Jurkat, Clone E6-1 (cell line): ENCODE measurements at places on chromosomes 7 and 10.

DNA sequence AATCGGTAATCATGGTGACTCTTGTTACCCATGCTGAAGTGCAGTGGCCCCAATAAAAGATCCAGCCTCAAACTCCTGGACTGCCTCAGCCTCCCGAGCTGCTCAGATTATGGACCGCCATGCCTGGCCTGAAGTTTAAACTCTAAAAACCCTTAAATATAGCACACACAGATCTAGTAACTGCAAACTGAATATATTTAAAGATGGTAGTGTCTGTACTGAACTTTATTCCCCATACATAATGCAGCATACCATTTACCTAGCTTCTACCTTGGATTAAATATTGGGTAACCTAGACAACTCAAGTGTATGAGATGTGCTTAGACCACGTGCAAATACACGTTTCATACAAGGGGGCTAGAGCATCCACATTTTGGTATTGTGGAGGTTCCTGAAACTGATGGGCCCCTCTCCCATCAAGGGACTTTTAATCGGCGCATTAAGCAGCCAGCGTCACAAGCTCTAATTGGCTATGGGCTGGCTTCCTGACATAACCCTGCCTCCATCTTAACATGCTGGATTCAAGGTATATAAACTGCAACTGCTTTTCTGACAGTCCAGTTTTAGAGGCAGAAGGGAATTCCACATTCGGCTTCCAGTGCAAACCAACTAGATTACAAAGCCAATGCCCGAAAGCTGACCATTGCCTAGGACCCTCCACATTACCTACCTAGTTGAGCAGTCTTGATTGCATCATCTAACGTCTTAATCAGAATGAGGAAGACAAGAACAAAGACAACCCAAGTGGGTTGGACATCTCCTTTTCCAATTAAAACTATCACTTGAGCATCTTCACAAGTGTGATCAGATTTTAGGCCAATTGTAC is 13.0 kb downstream of the HNRNPA2B1 start:
- no peak for DNase-seq

- DNase-seq: peak; percentile 65
Measured at GRCh38 chr10:6958254-6958653, 378.2 kb upstream of the PRKCQ start.

DNA sequence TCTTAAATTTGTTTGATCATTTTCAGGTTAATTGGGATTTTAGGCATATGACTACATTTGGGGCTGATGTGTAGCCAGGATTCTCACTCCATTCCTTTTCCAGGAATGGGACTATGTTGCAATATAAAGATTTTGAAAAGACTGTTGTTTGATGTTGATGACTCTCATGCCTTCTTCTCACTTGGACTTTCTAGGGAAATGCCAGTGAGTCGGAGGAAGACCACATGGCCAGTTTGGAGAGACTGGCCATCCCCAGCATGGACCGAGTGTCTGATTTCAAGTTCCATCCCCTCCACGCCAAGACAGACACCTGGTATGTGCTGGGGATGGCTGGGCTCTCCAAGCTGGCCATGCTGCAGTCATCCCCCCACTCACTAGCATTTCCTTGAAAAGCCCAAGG is 5.5 kb downstream of the IGFBP3 start:
- DNase-seq: no peak

DNA sequence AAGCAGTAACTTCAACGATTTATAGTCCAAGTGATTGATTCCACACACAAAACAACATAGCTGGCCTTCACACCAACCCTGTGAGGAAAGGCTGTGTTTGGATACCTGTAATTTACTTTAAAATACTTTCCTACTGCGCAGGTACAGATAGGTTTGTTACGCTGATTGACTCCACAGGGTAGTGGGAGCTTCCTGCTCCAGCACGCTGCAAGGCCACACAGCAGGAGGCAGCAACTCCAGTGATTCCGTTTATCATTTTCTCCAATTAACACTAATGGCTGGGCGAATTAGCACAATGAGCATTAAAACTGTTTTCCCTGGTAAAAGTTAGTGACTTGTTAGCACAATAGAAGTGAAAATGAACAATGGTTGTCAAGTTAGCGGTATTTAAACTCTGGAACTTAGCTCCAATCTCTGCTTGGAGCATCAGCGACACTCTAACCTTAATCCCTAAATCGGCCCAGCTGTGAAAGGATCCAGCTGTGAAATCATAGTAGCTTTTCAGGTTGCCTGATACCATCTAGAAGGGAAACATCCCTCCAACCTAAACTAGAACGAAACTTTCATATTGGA is 959 bp downstream of the DCLRE1C start:
- DNase-seq: no peak

- DNase-seq: no peak
Measured at GRCh38 chr10:14502431-14502830, 171.7 kb upstream of the FRMD4A start.

DNA sequence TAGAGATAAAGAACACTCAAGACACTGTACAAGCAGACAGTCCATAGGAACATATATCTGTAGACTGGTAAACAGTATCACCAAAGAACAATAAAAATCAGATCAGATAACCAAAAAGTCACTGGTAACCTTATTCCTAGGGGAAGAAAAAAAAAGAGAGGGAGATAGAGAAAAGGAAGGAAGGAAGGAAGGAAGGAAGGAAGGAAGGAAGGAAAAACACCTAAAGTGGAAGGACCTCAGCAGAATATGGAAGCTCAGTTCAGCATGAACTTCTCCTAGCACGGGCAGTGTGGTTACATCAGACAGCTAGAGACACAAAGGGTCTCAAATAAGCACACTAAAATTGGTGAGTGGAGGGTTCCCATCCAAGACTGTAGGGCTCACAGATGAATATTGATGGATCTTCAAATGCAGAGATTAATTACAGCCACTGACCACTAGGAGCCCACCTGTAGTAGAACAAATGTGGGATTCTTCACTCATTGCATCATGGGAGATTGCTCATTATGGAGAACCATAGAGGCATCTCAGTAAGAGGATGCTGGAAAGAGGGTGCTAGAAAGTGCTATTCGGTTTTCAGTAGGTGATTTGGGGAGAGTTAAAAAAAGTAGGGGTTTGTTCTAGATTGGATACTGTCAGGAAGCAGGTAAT is 293.4 kb upstream of the C7orf33 start:
- no peak for DNase-seq

- DNase-seq: no peak
Measured at GRCh38 chr10:123425680-123426079, 240.5 kb upstream of the GPR26 start.

DNA sequence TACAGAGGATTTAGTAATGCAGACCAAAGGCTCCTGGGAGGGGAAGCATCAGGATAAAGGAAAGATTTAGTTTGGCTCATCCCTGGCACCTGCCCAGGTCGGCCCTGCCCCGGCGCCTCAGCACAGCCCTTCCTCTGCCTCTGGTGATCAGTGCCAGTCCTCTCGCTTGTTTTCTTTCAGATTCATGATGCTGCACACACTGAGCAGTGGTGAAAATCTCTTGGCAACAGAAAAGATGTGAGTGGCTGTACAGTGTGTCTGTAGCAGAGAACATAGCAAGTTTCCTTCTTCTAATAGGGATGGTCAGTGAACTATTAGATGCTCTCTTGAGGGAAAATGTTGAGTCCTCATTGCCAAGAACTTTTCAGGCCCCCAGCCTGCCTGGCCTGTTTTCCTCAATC is 994.1 kb downstream of the KCNMA1 start:
- DNase-seq: no peak

DNA sequence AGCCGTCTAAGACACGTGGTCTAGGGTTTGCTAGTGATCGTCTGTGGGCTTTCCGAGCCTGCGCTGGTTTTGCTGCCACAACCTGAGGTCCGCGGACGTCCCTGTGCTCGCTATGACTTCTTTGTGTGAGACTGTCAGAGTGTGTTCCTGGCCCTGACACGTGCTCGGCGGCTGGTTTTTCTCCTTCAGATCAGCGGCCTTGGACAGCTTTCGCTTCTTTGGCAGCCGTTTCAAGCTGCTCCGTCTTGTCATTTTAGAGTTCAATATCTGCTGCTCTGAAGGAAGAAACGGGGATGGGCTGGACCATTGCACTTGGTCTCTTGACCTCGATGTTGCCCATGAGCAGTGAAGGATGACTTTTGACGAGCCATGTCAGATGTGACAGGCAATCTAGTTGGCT is 147.3 kb downstream of the MGMT start:
- no peak for DNase-seq

- no peak for DNase-seq
Measured at GRCh38 chr10:32171204-32171603, 115.0 kb upstream of the KIF5B start.

DNA sequence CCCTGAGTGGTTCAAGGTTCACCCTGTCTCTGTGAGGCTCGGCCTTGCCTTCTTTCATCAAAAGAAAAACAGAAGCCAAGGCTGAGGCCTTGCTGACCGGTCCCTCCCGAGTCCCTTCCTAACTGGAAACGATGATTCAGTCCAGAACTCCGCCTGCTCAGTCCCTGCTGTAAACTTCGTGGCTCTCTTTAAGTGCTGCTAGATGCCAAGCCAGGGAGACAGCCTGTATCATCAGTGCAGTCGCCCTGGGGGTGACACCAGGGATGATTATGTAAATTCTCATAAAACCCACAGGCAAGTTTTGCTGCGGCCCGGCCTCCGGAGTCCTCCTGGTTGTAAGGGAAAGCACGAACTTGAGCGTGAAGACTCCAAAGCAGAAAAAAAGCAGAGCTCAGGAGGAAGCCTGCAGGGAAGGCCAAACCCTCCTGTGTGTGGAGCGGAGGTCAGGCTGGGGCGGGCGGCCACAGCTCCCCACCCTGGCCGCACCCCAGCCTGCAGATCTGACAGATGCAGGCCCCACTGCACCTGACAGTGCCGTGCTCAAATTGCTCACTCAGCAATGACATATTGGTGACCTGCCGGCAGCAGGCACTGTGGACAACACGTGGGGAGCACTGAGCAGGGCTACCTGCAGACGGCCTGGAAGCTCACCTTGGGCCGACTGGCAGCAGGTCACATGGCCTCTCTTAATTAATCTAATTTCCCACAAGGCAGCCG is 123.4 kb downstream of the DYNC2I1 start:
- DNase-seq: no peak

DNA sequence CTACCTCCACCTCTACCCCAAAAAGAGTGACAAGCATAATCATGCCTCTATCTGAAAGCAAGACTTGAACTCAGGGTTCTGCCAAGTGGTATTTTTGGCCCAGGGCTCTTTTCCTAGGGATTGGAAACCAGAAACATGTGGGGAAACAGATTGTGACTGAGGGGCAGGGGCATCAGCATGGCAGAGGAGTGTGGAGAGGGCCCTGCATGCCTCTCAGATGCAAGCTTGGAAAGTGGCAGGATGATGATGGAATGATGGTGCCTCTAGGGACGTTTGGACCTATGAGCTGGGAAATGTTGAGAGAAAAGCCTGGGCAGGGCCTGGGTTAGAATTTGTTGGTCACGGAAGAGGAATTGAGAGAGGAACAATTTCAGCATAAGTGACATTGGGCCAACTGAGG is 78.4 kb upstream of the LEP start:
- DNase-seq: no peak

DNA sequence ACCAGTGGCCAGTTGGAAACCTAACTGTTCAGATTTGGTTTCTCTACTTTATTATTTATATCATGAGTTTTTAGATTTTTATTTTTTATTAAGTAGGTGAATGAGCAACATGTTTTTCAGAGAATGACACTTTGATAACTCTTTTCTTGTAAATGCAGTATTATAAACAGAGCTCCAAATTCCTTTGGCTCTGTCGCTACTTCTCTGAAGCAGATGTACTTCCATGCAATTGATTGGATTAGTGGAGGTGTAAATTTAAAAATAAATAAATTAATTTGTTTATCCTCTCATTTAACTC is 34.3 kb upstream of the ICA1 start:
- no peak for DNase-seq

GRCh38 chr10:49618821-49619220 is 5.0 kb downstream of the CHAT start:
- no peak for DNase-seq

- DNase-seq: no peak
Measured at GRCh38 chr7:78207269-78207668, 408.7 kb downstream of the PHTF2 start.

GRCh38 chr7:50069613-50070012 is 23.4 kb downstream of the ZPBP start:
- DNase-seq: peak; percentile 45

- peak; percentile 23 for DNase-seq
Measured at GRCh38 chr7:155003092-155003375, at the start of gene PAXIP1. TSS of gene PAXIP1 (minus strand) at chr7:155003124. CDS start at chr7:155002929, 195 bp downstream.

DNA sequence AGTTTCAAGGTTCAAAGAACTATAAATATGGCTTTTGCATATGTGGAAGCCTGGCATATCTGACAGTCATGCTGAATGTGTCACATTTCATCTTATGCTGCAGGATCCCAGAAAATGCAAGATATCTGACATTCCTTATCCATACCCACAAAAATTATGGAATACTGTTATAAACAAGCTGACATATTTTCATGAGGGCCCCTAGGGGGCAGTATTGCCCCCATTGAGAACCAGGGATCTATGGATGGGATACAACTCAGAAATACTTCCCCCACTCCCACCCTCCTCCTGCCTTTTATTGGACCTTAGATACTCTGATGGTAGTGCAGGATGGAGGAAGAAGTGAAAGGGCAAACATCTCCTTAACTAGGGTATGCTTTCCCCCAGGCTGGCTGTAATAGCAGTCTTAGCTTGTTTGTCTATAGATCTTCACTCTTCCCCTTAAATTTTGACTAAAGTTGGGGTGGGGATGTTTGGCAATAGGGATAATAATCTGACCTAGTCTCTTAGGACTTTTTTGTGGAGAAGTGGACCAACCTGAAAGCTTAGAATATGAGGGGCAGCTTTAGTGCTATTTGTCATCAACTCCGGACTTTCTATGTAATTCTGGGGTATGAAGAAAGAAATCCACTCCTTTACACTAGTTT is 3.5 kb upstream of the GNGT1 start:
- peak; percentile 28 for DNase-seq

DNA sequence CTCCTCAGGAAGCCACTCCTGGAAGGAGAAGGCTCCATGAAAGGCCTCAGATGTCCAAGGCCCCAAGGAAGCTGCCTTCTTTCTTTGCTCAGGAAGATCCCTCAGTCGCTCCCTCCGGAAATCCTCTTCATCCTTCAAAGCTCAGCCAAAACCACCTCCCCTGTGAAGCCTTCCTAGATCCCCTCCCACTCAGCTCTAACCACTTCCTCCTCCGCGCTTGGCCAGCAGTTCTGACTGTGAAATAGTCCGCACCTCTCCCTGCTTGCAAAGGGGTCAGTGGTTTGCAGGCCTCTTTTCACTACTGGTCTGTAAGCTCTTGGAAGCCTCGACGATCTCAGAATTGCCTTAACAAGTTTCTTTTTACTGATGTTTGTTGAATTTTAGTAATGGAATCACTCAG is 23.9 kb downstream of the PYROXD2 start:
- peak; percentile 63 for DNase-seq

- no peak for DNase-seq
Measured at GRCh38 chr10:89759531-89759930, 58.1 kb downstream of the KIF20B start.

DNA sequence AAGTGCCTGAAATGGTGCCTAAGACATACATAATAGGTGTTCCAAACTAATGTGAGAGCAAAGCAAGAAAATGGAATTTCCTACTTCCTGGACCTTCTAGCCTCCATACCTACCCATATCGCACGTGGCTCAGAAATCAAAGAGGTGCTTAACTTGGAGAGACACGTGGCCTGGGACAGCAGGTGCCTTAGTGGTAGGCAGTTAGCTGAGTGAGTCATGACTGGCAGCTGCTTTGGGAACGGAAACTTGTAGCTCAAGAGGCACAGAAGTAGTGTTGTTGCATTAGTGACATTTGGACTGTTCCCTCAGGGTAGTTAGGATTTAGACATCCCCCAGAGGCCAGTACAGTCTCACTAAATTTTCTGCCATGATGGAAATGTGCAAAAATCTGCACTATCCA is 12.0 kb upstream of the BMPER start:
- peak; percentile 69 for DNase-seq

- no peak for DNase-seq
Measured at GRCh38 chr10:88281592-88282347, 301.3 kb downstream of the RNLS start.
